Prostate gland (tissue), 2 donors: ENCODE measurements at places on chromosomes 11 and 22. TPM values are rescaled to one million over a fixed set of nuclear protein-coding genes. Genes with fewer than 3 reads are reported as not detected.
A peak's percentile ranks its signal among the peaks of the same experiment; 100 is the strongest.

The C11orf91 gene
- not detected for total RNA-seq

The LUZP2 gene
- 4.1 TPM for total RNA-seq

GRCh38 chr11:92607969-92608722 lies 361.3 kb upstream of the MTNR1B start:
- no peaks in the 10 kb centered on the region for H3K27me3 ChIP-seq
- no peaks in the 10 kb centered on the region for H3K4me1 ChIP-seq
- DNase-seq = no peak
- H3K4me3 ChIP-seq = no peak overlapping the region

The GPHA2 gene
- not detected for total RNA-seq

DNA sequence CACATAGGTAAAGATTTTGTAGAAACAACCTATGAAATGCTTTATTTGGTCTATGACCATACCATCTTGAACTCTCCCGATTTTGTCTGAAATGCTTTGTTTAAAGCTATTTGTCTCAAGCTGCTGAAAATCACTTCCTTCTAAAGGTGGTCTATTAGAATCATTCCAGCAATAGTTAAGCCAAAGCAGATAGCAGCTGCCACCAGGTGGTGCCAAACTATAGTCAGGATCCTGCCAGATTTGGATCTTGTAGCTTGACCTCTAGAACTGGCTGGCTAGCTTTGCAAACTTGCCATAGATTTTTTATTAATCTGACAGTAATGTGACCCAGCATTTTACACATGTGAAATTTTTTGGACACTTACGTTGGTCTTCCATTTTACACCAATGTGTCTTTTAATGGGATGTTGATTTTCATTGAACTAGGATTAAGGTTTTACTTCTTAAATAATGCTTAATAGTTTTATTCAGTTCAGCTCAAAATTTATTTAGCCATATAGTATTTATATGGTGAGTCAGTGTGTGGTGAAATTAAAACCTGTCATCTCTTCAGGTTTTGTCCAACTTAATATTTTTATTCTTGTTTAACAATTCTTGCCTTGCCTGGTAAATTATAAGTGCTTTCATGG lies 19.7 kb downstream of the CTR9 start:
- H3K27me3 ChIP-seq = no peaks in the 10 kb centered on the region
- H3K4me1 ChIP-seq = no peaks in the 10 kb centered on the region
- H3K27ac ChIP-seq = no peak overlapping the region
- H3K4me3 ChIP-seq = no peak overlapping the region
- H3K36me3 ChIP-seq = peaks cover 15% of the 10 kb centered on the region

DNA sequence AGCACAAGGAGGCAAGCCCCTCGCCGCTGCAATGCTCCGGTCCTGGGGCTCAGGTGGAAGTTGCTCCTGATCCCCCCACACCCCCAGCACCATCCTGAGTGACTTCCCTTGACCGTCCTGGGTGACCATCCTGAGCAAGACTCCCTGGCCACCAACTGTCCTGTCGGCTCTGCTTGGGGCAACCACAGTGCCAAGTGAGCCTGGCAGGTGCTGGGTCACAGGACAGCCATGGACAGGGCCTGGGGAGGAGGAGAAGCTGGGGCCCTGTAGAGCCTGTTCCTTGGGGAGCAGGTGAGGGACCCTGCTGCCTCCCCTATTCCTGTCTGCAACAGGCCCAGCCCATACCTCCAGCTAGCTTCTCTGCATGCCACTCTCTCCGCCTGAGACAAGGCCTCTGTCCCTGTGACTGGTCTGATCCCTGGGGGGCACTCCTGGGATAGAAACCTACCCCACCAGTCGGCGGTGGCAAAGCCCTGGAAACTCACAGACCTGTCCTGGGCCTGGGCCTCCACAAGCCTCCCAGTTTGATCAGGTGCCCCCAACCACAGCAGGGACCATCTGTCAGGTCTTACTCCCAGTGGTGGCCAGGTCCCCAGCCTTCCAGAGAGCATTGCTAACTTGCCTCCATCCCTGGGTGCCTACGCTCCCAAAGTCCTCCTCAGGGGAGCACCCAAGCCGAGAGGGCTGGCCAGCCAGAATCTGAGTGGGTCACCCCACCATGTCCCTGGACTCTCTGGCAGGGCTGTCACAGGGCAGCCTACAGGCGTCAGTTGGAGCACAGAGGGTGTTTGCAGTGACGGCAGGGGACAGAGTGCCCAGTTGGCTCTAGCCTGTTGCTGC lies 68.7 kb upstream of the WNT7B start:
- no peaks in the 10 kb centered on the region for H3K36me3 ChIP-seq
- H3K27me3 ChIP-seq = no peaks in the 10 kb centered on the region
- H3K27ac ChIP-seq = peak overlapping the region; percentile 99
- H3K4me1 ChIP-seq = peaks cover 17% of the 10 kb centered on the region
